ENCODE measurements at places on chromosomes 16 and 17. TPM values are rescaled to one million over a fixed set of nuclear protein-coding genes. Genes with fewer than 3 reads are reported as not detected.

DNA sequence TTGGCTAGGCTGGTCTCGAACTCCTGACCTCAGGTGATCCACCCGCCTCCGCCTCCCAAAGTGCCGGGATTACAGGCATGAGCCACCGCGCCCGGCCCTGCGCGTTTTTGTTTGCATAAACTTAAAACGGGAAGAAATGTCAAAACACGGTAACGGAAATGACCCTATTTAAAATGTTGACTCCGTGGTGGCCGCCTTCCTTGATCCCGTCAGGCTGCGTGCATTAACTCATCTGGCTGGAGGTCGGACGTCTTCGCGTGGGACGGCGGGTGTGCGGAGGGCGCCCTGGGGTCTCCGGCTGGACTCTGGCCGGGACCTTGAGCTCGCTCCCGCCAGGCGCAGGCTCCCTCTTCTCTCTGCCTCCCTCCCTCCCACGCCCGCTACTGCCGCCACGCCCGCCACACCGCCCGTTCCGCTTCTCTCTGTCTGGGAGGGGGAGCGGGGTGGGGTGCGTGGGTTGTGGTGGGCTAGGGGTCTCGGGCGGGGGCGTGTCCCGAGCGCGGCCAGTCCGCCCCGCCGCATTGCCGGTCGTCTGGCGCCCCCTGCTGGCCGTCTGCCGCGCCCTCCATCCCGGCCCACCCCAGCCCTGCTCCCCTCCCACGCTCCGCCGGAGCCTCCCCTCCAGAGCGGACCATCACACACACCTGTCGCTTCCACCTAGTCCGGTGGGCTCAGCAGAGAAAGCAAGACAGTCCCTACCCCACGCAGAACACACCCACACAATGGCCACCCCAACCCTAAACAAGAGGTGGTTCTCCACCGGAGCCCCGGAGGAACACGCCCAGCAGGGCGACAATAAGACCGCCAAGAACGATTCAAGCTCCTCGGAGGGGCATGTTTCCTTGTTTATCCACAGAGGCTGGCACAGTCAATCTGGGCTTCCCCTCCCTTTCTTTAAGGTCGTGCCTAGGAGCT is 1.2 kb upstream of the CCDC42 start:
- no peak for DNase-seq

GRCh38 chr16:55832425-55832772 is 497 bp downstream of the CES1 start:
- DNase-seq: no peak

DNA sequence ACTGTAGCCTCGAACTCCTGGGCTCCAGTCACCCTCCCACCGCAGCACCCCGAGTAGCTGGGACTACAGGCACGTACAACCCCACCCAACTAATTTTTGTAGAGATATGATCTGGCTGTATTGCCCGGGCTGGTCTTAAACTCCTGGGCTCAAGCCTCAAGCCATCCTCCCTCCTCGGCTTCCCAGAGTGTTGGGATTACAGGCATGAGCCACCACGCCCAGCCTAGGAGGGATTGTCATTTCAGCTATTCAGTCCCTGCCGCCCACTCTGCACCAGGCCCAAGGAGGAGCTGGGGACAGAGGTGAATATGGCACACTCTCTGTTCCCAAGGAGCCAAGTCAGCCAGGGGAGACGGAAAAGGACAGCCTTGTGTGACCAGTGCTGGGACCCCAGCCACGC is 256.2 kb downstream of the PARN start:
- no peak for DNase-seq

The NUFIP2 gene
- 5.3 TPM for polyA plus RNA-seq

The BCL6B gene
- 0.06 TPM for polyA plus RNA-seq

Data from foreskin keratinocyte (primary cell).